Heart left ventricle (tissue), 16 donors: ENCODE measurements at places on chromosomes 1 and 21.
A peak's percentile ranks its signal among the peaks of the same experiment; 100 is the strongest.

- peak; percentile 62 for DNase-seq
Observed at GRCh38 chr1:25550683-25551310, 7.4 kb downstream of the LDLRAP1 start.

- DNase-seq: no peak
Observed at GRCh38 chr21:28419811-28420210, 572.9 kb downstream of the LTN1 start.

- no peak for DNase-seq
Observed at GRCh38 chr1:20775700-20776099, 11.4 kb downstream of the HP1BP3 start.

- DNase-seq: no peak
Observed at GRCh38 chr1:232260861-232261260, 369.1 kb downstream of the SIPA1L2 start.

DNA sequence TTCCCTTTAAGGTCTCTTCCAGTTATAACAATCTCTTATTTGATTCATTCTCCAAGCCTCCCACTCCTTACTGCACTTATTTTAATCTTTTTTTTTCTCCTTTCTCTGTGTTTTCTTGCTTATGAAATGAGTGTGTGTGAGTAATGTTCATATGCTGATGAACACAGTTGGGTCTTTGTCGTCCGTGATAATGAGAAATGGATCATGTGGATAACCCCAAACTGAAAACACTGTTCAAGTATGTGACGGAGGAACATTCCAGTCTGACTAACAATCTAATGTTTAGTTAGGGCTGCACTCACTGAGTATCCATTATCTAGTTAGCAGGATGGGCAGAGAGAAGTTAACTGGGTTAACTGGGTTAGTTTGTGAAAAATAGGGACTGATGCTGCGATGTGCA is 253.1 kb upstream of the DUSP10 start:
- DNase-seq: no peak
